ENCODE measurements at places on chromosomes 4 and X. TPM values are rescaled to one million over a fixed set of nuclear protein-coding genes. Genes with fewer than 3 reads are reported as not detected.

AKAP14 gene
- not detected for total RNA-seq

NIPAL1 gene
- 1.9 TPM for total RNA-seq

HSFX2 gene
- 0.29 TPM for total RNA-seq

JAKMIP1 gene
- 18.1 TPM for total RNA-seq

INPP4B gene
- 63.9 TPM for total RNA-seq

DNA sequence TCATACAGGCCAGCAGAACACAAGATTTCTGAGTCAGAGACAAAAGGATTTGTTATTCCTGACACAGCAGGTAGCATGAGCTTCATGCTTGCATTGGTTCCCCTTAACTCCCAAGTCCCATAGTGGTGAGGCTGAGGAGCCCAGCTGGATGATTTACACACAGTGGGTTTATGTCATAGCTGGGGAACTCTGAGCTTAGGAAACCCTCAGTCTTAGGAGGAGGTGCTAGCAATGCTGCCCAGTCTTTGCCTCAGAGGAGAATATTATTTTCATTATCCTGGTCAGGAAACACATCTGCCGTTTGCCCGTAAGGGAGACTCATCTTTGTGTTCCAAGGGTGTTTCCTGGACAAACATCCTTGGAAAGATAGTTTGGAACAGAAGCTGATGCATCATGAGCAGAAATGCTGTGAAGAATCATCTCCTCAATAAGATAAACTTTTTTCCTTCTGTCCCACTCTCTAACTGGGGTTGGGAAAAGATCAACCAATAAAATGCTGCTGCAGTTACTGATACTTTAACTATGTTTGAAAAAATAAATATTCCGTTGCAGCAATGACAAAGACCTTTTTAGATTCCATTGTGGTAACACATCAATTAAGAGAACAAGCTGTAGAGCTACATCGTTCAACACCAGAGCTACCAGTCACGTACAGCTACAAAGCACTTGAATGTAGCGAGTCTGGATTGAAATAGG, 146.8 kb downstream of the DCLK2 start:
- DNase-seq: no peak
- H3K36me3 ChIP-seq: no peaks in the 10 kb centered on the region
- no peak overlapping the region for H3K4me3 ChIP-seq
- no peak overlapping the region for H3K27ac ChIP-seq
- peaks cover 4% of the 10 kb centered on the region for H3K27me3 ChIP-seq

- H3K27me3 ChIP-seq: no peaks in the 10 kb centered on the region
- H3K27ac ChIP-seq: peak overlapping the region; percentile 88
These were observed 25.0 kb downstream of the GPR174 start for GRCh38 chrX:79169484-79169883.

GRCh38 chr4:1488357-1488756, 82.1 kb upstream of the NKX1-1 start:
- H3K36me3 ChIP-seq: peaks cover 13% of the 10 kb centered on the region
- DNase-seq: no peak
- no peak overlapping the region for H3K4me3 ChIP-seq
- no peaks in the 10 kb centered on the region for H3K4me1 ChIP-seq
- peaks cover 13% of the 10 kb centered on the region for H3K27me3 ChIP-seq
- H3K27ac ChIP-seq: no peak overlapping the region

DNA sequence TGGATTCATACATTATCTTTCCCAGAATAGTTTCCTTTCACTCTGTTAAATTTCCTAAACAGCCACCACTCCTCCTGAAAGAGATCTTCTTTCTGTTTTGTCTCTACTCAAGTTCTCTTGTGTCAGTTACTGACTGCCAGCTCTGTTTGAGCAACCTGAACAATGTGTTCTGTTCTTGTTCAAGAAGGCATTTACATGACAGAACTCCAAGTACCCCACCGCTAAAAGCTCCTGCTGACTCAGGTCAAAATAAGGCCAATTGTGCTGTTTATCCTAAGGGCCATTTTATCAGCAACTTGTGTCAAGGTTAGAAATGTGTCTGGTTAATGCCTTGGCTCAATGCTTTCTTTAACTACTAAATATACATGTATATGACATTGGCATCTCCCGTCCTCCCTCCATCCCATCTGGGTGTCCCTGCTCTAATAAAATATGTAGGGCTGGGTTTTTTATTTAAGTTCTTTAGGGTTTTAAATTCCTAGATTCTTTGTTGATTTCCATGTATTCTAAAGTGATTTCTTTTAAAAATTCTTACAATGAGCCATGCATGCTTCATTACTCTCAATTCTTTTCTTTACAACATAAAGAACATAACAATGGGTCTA, 144.3 kb upstream of the PAQR3 start:
- DNase-seq: no peak
- no peaks in the 10 kb centered on the region for H3K27me3 ChIP-seq
- no peaks in the 10 kb centered on the region for H3K4me1 ChIP-seq
- H3K36me3 ChIP-seq: no peaks in the 10 kb centered on the region
- H3K27ac ChIP-seq: no peak overlapping the region

All from activated CD4-positive, alpha-beta memory T cell treated with anti-CD3 and anti-CD28 coated beads for 36 hours (primary cell).